Gastroesophageal sphincter (tissue), 4 donors: ENCODE measurements at places on chromosomes 7 and 10.

DNA sequence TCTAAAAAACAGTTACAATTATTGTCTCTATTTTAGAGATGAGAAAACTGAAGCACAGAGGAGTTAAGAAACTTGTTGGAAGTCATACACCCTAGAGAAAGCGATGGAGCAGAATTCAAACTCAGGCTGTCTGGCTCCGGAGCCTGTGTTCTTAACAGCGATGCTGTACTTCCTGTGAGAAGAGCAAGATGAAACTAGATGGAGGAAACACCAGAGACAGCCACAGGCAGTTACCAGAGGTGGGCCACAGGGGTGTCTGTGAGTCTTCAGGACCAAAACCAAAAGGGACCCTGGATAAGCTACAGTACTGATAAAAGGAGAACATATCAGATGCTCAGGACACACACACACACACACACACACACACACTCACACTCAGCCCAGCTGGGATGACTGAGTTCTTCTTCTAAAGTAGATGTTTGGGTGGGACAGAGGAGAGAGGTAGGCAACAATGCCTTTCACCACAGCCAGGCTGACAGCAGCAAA, 289.2 kb downstream of the FZD1 start:
- no peak for ATAC-seq

DNA sequence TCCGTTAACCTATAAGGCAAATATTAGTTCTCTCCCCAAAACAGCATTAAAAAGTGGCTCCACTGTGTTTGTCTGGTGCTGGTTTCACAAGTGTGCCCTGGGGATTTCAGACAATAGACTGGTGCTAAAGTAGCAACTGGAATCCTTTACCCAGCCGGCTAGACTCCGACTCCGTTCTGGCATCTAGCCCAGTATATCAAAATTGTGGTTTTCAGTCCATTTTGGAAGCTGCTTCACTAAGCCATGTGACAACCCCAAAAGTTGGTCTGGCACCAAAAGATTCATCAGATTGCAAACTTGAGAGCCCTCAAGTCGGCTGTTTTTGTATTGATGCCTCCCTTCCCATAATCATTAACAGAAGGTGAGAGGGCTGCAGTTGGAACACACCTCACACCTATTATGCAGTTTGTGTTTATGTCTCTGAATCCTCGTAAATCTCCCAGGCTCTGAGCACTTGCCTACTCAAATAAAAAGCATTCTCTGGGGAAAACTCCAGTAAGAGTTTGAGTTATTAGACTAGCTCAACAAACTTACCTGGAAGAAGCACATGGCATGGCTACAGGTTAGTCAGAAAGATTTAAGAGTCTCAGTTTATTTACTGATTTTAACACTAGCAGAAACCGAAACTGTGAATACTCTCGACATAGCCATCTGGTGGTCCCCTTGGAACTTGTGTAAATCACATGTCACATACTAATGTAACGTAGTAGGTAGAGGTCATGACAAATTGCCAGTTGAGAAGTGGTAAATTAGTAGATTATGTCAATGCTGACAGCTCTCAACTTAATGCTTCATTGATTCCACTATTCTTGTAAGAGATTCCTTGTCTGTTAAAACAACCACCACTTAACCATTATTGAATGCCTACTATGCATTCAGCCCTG, 14.8 kb upstream of the WNT16 start:
- no peak for ATAC-seq

GRCh38 chr10:119190353-119190752, 11.7 kb upstream of the PRDX3 start:
- ATAC-seq: peak; percentile 62

DNA sequence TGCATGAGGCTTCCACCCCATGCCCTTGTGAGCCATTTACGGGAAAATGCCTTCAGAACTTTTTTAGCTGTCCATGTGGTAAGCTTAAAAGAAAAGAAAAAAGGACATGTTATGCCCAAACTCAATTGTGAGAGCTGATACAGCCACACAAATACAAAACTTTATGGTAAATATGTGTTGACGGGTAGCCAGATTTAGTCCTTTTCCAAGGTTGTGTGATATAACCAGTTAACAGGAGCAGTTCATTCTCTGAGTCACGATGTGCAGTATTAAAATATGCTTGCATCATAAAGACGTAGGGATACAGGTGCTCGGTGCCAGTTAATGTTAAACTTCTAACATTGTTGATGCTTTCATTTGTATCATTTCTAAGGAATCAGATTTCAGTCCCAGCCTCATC, 350.4 kb downstream of the DNAJB6 start:
- no peak for ATAC-seq

DNA sequence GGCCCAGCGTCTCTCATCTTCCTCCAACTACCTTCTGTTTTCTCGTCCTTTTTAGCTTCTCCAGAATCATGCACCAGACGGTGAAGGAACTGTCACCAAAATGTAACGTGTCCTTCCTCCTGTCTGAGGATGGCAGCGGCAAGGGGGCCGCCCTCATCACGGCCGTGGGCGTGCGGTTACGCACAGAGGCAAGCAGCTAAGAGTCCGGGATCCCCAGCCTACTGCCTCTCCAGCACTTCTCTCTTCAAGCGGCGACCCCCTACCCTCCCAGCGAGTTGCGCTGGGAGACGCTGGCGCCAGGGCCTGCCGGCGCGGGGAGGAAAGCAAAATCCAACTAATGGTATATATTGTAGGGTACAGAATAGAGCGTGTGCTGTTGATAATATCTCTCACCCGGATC, 15.8 kb downstream of the TACR2 start:
- ATAC-seq: no peak

- ATAC-seq: no peak
These were observed 129.8 kb upstream of the RSU1 start for GRCh38 chr10:16947069-16947468.

- peak; percentile 28 for ATAC-seq
These were observed 9.7 kb downstream of the SNX13 start for GRCh38 chr7:17930546-17930945.

DNA sequence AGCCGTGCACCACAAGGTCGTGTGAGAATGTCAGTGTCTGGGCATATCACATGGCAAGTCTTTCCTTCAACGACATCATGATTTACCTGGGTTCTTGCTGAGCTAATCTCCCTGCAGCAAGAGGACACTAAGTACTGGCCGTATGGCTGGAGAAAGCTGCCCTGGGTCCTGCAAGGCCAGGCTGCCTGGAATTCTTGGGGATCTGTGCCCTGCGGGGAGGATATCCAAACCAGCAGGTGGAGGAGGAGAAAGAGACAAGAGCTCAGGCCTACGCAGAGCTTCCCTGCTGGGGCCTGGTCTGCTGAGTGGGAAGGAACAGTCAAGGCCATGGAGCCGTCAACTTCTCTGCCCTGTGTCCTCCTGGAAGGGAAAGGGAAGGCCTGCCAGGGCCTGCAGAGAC, 552.6 kb downstream of the LRMDA start:
- no peak for ATAC-seq

- peak; percentile 35 for ATAC-seq
These were observed 579 bp downstream of the IDI1 start for GRCh38 chr10:1048349-1048731.

- ATAC-seq: no peak
These were observed 219.9 kb downstream of the SUGCT start for GRCh38 chr7:40354711-40355110.

DNA sequence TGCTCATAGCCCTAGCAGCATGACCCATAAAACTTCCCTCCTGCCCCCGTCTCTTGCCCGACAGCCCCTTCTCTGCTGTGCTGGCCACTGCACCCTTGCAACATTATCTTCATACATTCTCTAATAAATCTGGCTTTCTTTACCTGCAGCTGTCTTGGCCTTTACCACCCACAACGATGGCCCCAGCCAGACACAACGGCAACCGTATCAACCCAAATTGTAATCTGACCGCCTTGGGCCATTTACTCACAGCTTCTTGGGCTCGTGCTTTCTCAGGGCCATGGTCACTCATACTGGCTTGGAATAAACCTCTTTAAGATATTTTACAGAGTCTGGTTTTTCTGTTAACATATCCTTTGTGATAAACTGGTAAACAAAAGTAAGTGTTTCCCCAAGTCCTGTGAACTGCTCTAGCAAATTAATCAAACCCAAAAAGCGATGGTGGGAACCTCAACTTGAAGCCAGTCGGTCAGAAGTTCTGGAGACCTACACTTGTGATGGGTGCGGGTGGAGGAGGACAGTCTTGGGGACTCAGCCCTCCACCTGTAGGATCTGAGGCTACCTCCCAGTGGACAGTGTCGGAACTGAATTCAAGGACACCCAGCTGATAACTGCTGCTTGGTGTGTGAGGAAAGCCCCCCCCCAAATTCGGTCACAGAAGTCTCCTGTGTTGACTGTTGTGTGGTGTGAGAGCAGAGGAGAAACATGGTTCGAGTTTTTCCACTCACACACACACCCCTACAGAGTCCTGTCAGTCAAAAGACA, 87.6 kb upstream of the ATP6V0A4 start:
- ATAC-seq: no peak

DNA sequence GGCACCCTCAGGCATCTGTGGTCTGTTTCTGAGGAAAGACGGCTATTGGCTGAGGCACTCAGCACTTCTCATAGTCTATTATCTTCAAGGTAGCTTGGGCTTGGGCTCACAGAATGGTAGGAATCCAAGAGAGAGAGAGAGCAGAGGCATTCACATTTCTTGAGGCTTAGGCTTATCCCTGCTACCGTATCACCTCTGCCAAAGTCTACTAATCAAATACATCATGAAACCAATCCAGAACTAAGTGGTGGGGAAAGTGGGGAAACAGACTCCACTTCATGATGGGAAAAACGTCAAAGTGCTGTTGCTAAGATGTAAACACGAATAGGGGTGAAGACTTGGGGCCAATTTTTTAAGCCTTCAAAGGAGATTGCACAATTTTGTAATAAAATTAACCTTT, 271.1 kb upstream of the SEMA3D start:
- no peak for ATAC-seq

DNA sequence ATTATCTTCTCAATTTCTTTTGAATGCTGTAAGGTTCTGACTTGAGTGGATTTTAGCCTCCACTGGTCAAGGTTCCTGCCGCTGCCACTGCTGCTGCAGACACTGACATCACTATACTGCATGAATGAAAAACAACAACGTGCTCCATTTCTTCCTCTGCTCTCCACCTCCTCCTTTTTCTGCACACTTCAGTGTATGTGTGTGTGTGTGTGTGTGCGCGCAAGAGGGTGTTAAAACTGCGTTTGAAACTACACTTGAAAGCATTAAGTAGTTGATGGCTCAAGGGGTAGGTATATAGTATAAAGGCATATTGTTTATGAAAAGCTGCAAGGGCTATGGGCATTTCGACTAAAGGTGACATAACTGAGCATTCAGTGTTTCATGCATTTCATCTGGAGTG, 3.5 kb downstream of the GLCCI1 start:
- ATAC-seq: no peak

DNA sequence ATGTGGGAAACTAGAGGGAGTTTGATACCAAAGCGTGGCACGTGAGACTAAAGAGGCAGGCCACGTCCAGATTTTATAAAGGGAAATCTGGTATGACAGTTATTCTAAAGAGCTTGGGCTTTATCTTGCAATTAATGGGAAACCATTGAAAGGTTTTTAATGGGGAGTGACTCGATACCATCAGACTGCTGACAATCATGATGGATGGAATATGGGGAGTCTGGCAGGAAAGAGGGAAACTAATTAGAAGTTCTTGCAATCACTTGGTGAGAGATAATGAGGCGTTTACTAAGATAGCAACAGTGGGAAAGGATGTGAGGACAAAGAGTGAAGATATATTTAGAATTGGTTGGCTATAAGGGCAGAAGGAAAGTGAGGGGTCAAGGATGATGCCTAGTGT, 94.0 kb downstream of the MBL2 start:
- no peak for ATAC-seq

- peak; percentile 85 for ATAC-seq
These were observed 46.0 kb downstream of the ZNF777 start for GRCh38 chr7:149414745-149415390.

- peak; percentile 24 for ATAC-seq
These were observed 303.7 kb downstream of the PRPF18 start for GRCh38 chr10:13890233-13891127.

GRCh38 chr10:285216-285615, 150.0 kb downstream of the ZMYND11 start:
- no peak for ATAC-seq

GRCh38 chr7:155227004-155227787, 70.5 kb upstream of the INSIG1 start:
- ATAC-seq: no peak

GRCh38 chr7:155408651-155409586, 49.0 kb upstream of the EN2 start:
- no peak for ATAC-seq

DNA sequence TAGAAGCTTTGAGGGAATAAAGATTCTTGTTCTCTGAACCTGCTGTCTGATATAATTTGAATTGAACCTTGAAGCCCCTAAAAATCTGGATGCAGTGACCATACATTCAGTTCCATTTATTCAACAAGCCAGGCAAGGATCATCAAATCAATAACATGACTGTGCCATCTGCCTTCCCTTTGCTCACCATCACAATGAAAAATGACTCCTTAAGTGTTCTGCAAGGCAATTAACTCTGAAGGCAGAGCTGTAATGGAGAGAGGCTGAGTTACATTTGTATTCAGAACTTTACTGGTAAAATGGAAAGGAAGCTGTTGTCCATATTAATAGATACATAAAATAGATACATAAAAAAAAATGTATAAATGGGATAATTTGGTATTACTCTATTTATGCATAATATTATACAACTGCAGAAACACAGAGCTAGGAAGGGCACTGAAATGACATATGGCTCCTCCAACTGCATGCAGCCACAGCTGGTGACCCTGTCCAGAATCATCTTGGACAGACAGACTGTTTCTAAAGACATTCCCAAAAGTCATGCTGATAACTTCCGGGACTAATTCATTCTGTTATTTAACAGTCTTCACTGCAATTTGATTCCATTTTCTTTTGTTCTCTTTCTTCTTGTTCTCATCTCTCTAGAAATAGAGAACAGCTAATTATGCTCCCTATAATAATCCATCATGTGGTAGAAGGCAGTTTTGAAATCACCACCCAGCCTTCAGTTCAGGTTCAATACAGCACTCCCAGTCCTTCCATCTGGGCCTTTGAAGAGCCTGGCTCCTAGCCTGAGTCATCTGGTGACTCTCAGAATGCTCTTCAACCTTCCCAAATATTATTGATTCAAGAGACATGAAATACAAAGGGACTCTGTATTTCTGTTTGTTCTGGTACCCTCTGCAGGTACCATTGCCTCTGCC, 412.6 kb downstream of the GFRA1 start:
- ATAC-seq: no peak

GRCh38 chr10:132690821-132691610, 94.9 kb downstream of the NKX6-2 start:
- ATAC-seq: no peak
